ENCODE measurements at places on chromosomes 12 and 14. TPM values are rescaled to one million over a fixed set of nuclear protein-coding genes. Genes with fewer than 3 reads are reported as not detected.

CLEC4E gene
- 0.36 TPM for polyA plus RNA-seq

APOF gene
- polyA plus RNA-seq: not detected

OAS2 gene
- 68.9 TPM for polyA plus RNA-seq

TEAD4 gene
- not detected for polyA plus RNA-seq

FAIM2 gene
- 3.0 TPM for polyA plus RNA-seq

DMAC2L gene
- polyA plus RNA-seq: 16.7 TPM

TPPP2 gene
- polyA plus RNA-seq: not detected

IL22 gene
- polyA plus RNA-seq: not detected

LIN7A gene
- 0.80 TPM for polyA plus RNA-seq

SCNN1A gene
- 0.09 TPM for polyA plus RNA-seq

MSRB3 gene
- polyA plus RNA-seq: not detected

RAD51B gene
- 28.1 TPM for polyA plus RNA-seq

SMOC1 gene
- polyA plus RNA-seq: not detected

SLC4A8 gene
- 1.4 TPM for polyA plus RNA-seq

KRT83 gene
- not detected for polyA plus RNA-seq

- H3K36me3 ChIP-seq: no peaks in the 10 kb centered on the region
- H3K27me3 ChIP-seq: no peaks in the 10 kb centered on the region
Measured at GRCh38 chr12:53053218-53054111, 3.6 kb downstream of the TNS2 start.

DNA sequence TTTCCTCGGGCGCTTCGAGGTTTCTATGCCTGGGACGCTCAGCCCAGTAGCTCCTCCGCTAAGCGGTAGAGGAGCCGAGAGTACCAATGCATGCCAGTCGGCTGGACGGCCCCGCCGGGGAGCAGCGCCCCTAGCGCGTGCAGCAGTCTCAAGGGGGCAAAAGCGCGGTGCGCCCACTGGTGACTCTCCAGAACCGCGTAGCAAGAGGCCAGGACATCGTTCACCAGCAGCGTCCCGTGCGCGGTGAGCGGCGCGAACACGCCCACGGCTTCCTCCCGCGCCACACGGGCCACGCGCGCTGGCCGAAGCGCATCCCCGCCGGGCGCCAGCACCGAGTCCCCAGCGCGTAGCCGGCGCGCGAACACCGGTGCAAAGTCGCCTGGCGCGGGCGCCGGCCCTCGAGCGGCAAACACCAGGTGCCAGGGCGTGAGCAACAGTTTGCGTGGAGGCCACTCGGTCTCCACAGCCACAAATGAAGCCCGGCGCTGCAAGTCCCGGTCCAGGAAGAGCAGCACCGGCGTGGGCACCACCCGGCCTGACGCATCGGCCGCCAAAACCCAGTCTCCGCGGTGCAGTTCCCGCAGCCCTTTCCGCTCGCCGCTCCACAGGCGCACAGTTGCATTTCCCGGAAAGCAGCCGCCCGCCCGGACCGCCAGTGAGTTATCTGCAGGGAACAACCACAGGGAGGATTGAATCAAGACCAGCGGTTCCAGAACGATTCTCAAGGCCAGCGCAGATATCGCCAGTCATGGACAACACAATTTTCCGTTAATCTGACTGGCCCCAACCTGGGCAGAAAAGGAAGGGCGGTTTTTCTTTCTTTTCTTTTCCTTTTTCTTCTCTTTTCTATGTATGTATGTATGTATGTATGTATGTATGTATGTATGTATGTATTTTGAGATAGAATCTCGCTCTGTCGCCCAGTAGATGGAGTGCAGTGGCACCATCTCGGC is 4.5 kb downstream of the DHH start:
- H3K36me3 ChIP-seq: no peaks in the 10 kb centered on the region
- H3K27me3 ChIP-seq: peaks cover 32% of the 10 kb centered on the region
- peaks cover 64% of the 10 kb centered on the region for H3K4me1 ChIP-seq
- peak overlapping the region; percentile 53 for H3K4me3 ChIP-seq
- DNase-seq: peak; percentile 48

GRCh38 chr12:23415180-23415579 is 534.3 kb downstream of the SOX5 start:
- no peaks in the 10 kb centered on the region for H3K4me1 ChIP-seq
- no peaks in the 10 kb centered on the region for H3K27me3 ChIP-seq
- no peak overlapping the region for H3K27ac ChIP-seq
- no peak for DNase-seq

- no peak for DNase-seq
- no peak overlapping the region for H3K27ac ChIP-seq
- no peak overlapping the region for H3K4me3 ChIP-seq
- no peaks in the 10 kb centered on the region for H3K4me1 ChIP-seq
Measured at GRCh38 chr12:88993651-88994050, 358.6 kb downstream of the DUSP6 start.

GRCh38 chr12:120925740-120926563 is 21.8 kb upstream of the SPPL3 start:
- no peaks in the 10 kb centered on the region for H3K4me1 ChIP-seq
- H3K4me3 ChIP-seq: no peak overlapping the region
- H3K36me3 ChIP-seq: no peaks in the 10 kb centered on the region
- no peaks in the 10 kb centered on the region for H3K27me3 ChIP-seq
- H3K27ac ChIP-seq: no peak overlapping the region

DNA sequence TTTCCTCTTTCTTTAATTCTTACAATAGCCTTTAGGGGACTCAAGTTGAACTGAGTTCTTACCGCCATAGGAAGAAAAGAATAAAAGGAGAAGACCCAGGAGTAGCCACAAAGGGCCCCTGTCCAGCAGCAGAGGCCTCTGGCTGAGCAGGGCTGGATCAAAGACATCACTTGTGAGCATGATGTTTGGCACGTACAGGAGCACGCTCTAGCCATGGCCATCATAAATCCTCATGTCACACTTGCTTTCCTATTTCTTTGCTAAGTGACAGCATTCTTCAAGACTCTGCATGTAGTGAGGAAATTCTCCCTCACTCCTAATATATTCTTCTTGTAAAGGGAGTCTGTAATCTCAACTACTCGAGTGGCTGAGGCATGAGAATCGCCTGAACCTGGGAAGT is 15.7 kb downstream of the CLEC4C start:
- no peaks in the 10 kb centered on the region for H3K4me1 ChIP-seq
- H3K36me3 ChIP-seq: no peaks in the 10 kb centered on the region
- H3K4me3 ChIP-seq: no peak overlapping the region
- no peaks in the 10 kb centered on the region for H3K27me3 ChIP-seq

- H3K36me3 ChIP-seq: no peaks in the 10 kb centered on the region
- DNase-seq: no peak
- H3K4me3 ChIP-seq: no peak overlapping the region
- no peaks in the 10 kb centered on the region for H3K27me3 ChIP-seq
- no peak overlapping the region for H3K27ac ChIP-seq
- no peaks in the 10 kb centered on the region for H3K4me1 ChIP-seq
Measured at GRCh38 chr12:112546996-112547395, 128.2 kb downstream of the PTPN11 start.

DNA sequence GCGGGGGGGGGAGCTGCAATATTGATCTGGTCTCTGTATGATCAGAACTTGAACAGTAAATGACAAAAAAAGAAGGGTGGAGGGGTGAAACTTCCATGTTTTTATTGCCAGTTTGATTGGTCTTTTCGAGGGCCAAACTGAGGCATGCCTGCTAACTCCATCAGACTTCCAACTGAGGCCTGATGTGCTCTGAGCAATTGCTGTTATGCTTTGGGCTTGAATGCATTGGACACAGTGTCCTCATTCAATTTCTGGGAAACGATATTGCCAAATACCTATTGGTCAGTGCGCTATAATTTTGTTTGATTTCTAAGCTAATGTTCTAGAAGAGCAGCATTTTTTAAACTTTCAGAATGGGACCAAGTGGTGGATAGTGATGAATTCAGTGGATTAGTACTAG is 2.1 kb upstream of the SLC38A2 start:
- H3K27me3 ChIP-seq: no peaks in the 10 kb centered on the region
- peak overlapping the region; percentile 91 for H3K27ac ChIP-seq
- H3K4me3 ChIP-seq: peak overlapping the region; percentile 96
- peaks cover 13% of the 10 kb centered on the region for H3K36me3 ChIP-seq
- no peak for DNase-seq
- H3K4me1 ChIP-seq: peaks cover 32% of the 10 kb centered on the region

DNA sequence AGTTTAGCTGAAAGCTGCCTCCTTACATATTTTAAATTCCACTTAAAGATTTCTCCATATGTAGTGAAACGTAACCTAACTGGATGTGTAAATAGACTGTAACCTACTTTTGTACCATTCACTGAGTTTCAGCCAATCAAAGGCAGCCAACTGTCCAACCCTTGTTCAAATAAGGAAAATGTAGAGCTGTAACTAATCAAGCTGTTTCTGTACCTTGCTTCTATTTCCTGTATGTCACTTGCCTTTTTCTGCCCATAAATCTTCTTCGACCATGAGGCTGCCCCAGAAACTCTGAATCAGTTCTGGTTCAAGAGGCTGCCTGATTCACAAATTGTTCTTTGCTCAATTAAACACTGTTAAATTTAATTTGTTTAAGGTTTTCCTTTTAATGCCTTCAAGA is 6.3 kb downstream of the SLC7A8 start:
- no peak for DNase-seq
- peaks cover 17% of the 10 kb centered on the region for H3K27me3 ChIP-seq
- no peak overlapping the region for H3K27ac ChIP-seq
- no peaks in the 10 kb centered on the region for H3K36me3 ChIP-seq
- H3K4me1 ChIP-seq: peaks cover 3% of the 10 kb centered on the region

DNA sequence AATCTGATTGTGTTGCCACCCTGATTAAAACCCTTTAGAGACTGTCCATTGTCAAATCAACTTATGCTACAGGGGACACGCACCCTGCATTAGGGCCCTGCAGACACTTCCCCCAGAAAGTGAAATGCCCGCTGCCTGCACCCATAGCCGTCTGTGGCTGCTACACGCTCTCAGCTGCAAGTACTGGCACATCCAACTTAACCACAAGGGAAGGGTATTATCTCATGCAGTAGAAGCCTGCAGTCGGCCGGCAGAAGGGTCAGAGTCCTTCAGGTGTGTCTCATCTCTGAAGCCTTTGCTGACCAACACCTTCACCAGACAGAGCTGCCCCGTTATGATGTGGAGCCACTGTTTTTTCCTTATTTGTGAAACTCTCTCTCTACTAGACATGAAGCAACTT is 20.8 kb downstream of the CFAP251 start:
- H3K27me3 ChIP-seq: no peaks in the 10 kb centered on the region
- no peak overlapping the region for H3K4me3 ChIP-seq
- H3K4me1 ChIP-seq: no peaks in the 10 kb centered on the region
- DNase-seq: no peak
- no peaks in the 10 kb centered on the region for H3K36me3 ChIP-seq

GRCh38 chr12:8466241-8466640 is 10.5 kb downstream of the CLEC6A start:
- no peaks in the 10 kb centered on the region for H3K4me1 ChIP-seq
- H3K27ac ChIP-seq: no peak overlapping the region
- H3K36me3 ChIP-seq: no peaks in the 10 kb centered on the region
- DNase-seq: no peak

GRCh38 chr14:21867541-21867940 is 193.9 kb upstream of the OR4E1 start:
- no peaks in the 10 kb centered on the region for H3K36me3 ChIP-seq
- H3K27me3 ChIP-seq: no peaks in the 10 kb centered on the region
- peak overlapping the region; percentile 47 for H3K27ac ChIP-seq
- H3K4me1 ChIP-seq: peaks cover 5% of the 10 kb centered on the region
- peak overlapping the region; percentile 32 for H3K4me3 ChIP-seq

GRCh38 chr14:61226015-61226654 is 55.0 kb downstream of the TMEM30B start:
- H3K27ac ChIP-seq: no peak overlapping the region
- H3K4me1 ChIP-seq: no peaks in the 10 kb centered on the region
- H3K4me3 ChIP-seq: no peak overlapping the region
- no peaks in the 10 kb centered on the region for H3K36me3 ChIP-seq

- no peak overlapping the region for H3K27ac ChIP-seq
- H3K27me3 ChIP-seq: no peaks in the 10 kb centered on the region
- no peak overlapping the region for H3K4me3 ChIP-seq
- no peak for DNase-seq
Measured at GRCh38 chr12:121124402-121125109, 8.1 kb upstream of the P2RX7 start.

- no peaks in the 10 kb centered on the region for H3K36me3 ChIP-seq
- DNase-seq: no peak
- no peak overlapping the region for H3K4me3 ChIP-seq
Measured at GRCh38 chr14:74985028-74985310, 17.8 kb upstream of the EIF2B2 start.

DNA sequence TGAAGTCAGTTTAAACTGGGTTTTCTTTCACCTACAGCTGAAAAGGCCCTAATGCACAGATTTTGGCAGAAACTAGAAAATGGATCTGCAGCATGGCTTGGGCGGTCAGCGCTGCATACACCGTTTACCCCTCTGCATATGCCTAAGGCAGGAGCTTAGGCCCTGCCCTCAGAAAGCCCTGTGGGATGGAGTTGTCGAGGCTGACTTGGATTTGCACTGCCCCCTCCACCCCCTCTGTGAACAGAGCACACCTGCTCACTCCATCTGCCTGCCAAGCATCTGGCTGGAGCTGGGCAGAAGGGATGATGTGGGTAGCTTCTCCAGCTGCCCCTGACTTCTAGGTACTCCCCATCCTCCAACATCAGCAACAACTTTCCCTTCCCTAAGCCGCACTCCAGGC is 41.9 kb downstream of the TTC7B start:
- H3K27me3 ChIP-seq: no peaks in the 10 kb centered on the region
- H3K4me3 ChIP-seq: no peak overlapping the region
- no peak overlapping the region for H3K27ac ChIP-seq

DNA sequence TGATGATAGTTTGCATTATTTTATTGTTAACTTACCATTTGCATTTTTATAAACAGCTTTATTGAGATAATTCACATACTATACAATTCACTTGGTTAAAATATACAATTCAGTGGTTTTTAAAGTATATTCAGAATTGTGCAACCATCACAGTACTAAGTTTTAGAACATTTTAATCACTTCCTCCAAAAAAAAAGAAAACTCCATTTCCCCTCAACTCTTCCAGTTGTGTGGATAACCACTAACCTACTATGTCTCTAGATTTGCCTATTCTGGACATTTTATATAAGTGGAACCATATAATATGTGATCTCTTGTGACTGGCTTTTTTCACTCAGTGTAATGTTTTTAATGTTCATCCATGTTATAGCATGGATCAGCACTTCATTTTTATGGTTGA is 41.3 kb downstream of the WNK1 start:
- DNase-seq: no peak
- peaks cover 76% of the 10 kb centered on the region for H3K4me1 ChIP-seq
- H3K27ac ChIP-seq: no peak overlapping the region
- peak overlapping the region; percentile 41 for H3K4me3 ChIP-seq
- no peaks in the 10 kb centered on the region for H3K36me3 ChIP-seq

- DNase-seq: no peak
- H3K4me3 ChIP-seq: no peak overlapping the region
- peaks cover 4% of the 10 kb centered on the region for H3K36me3 ChIP-seq
- H3K4me1 ChIP-seq: no peaks in the 10 kb centered on the region
- H3K27ac ChIP-seq: no peak overlapping the region
Measured at GRCh38 chr12:118325081-118325480, 47.6 kb downstream of the TAOK3 start.

- H3K36me3 ChIP-seq: no peaks in the 10 kb centered on the region
- no peak overlapping the region for H3K27ac ChIP-seq
- no peaks in the 10 kb centered on the region for H3K27me3 ChIP-seq
- H3K4me3 ChIP-seq: no peak overlapping the region
Measured at GRCh38 chr12:128111333-128111732, 155.6 kb upstream of the TMEM132C start.

GRCh38 chr12:46407361-46407760 is 34.8 kb upstream of the SLC38A2 start:
- no peak overlapping the region for H3K27ac ChIP-seq
- no peaks in the 10 kb centered on the region for H3K4me1 ChIP-seq
- no peaks in the 10 kb centered on the region for H3K36me3 ChIP-seq
- no peak overlapping the region for H3K4me3 ChIP-seq
- peaks cover 2% of the 10 kb centered on the region for H3K27me3 ChIP-seq

GRCh38 chr14:91350813-91351511 is 66.7 kb downstream of the CCDC88C start:
- peaks cover 88% of the 10 kb centered on the region for H3K4me1 ChIP-seq
- H3K27me3 ChIP-seq: no peaks in the 10 kb centered on the region
- peak overlapping the region; percentile 94 for H3K27ac ChIP-seq
- H3K4me3 ChIP-seq: peak overlapping the region; percentile 79
